ENCODE measurements at places on chromosomes 2 and 18.

DNA sequence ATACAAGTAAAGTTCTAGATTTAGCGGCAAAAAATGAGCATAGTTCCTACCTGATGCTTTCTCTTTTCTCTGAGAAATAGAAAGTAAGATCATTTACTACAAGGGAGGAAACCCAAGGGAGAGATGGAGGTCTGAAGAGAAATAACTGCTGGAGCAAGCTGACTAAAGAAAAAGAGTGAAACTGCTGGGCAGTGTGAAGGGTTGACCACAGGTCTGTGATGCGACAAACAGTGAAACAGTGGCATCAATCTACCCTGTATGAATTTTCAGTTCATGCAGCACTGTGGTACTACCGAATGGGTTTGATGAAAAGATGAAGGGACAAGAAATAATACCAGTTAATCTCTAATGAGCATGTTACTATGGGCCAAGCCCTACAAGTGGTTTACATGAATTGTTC is 52.2 kb downstream of the CUL3 start:
- no peak for DNase-seq

- DNase-seq = no peak
These were observed 89.0 kb upstream of the KCTD1 start for GRCh38 chr18:26637324-26637723.

- DNase-seq = peak; percentile 94
These were observed at the start of gene SNRPD1 for GRCh38 chr18:21612125-21613039. Gene SNRPD1, plus strand, starts transcription at chr18:21612314. Its CDS starts 116 bp downstream, at chr18:21612430.

DNA sequence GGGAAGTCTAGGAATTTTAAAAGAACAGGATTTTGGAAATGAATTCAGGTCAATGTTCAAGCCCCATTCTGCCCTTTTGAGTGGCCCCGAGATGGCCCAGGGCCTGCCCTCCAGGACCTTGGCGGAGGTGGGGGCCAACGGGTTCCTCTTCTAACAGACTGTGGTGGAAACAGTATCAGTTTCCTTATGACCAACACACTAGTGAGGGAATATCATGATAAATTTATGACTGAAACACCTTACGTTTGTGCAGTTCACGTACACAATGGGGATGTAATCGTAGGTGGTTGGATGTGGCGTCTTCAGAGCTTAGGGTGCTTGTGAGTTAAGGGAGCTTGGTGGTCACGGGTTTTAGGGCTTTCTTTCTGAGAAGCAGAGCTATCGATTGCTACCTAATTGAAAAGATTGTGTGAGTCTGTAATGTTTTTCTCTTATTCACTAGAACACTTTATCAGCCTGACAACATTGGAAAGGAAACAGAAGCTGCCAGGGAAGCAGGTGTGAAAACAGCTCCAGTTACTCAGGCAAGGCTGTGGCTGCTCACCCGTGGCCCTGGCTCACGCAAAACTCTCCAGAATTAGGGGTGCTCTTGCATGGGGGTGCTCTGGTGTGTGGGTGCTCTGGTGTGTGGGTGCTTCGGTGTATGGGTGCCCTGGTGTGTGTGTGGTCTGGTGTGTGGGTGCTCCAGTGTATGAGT is 165.3 kb downstream of the SNTG2 start:
- no peak for DNase-seq

DNA sequence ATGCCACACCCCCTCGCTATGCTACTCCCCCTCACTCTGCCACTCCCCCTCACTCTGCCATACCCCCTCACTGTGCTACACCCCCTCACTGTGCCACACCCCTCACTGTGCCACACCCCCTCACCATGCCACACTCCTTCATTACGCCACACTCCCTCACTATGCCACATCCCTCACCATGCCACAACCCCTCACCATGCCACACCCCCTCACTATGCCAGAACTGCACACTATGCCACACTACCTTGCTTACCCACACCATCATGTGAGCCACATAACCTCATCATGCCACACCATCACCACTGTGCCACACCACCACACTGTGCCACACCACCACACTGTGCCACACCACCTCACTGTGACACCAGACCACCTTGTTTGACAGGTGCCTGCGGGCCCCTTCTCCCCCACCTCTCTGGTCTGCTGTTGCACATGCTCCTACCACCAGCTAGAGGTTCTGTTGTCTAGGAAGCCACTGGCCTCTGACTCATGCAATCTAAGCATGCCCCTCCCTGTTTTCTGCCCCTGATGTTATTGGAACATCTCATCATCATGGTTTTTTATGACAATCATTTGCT is 22.0 kb downstream of the MARCHF4 start:
- peak; percentile 8 for DNase-seq

DNA sequence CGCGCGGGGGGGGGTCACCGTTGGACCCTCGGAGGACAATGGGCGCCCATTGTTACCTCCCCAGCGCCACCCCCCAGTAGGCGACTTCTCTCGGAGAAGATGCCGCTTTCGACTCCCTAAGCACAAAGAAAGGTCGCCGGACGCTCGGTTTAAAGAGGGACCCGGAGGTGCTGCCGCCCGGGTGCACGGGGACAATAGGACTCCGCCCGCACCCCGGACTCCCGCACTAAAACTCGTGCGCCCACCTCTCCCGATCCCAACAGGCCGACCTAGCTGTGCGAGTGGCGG is 318 bp upstream of the CDC42EP3 start:
- DNase-seq = peak; percentile 83

- no peak for DNase-seq
These were observed 52.7 kb downstream of the SMAD4 start for GRCh38 chr18:51082571-51083267.

DNA sequence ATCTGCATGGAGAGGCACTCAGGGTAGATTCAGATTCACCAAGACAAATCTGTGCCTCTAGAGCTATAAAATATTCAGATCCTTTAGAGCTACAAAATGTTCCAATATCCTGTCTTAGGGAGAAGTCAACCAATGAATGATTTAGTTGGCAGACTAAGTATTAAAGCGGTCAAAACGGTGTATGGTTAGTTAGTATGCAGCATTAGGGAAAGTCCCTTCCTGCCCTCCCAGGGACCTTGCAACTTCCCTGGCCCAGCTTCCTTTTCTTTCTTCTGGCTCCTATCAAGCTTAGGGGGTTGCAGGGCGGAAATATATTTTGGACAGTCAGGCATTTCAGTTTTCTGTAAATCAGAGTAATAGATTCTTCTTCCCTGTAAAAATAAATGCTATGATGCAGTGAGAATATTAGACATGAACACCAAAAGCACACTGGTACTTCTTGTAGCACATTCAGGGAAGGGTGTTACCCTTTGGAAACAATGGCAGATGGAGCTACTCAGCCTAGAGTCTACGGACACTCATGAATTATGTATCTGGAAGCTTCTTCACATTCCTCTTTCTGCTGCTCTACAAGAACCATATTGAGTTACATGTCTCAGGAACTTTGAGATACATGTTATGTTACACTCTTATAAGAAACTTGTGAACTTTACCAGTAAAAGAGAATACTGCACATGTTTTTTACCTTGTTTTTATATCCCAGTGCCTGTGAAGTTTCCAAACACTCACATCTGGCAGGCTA is 45.7 kb downstream of the CCDC93 start:
- no peak for DNase-seq

DNA sequence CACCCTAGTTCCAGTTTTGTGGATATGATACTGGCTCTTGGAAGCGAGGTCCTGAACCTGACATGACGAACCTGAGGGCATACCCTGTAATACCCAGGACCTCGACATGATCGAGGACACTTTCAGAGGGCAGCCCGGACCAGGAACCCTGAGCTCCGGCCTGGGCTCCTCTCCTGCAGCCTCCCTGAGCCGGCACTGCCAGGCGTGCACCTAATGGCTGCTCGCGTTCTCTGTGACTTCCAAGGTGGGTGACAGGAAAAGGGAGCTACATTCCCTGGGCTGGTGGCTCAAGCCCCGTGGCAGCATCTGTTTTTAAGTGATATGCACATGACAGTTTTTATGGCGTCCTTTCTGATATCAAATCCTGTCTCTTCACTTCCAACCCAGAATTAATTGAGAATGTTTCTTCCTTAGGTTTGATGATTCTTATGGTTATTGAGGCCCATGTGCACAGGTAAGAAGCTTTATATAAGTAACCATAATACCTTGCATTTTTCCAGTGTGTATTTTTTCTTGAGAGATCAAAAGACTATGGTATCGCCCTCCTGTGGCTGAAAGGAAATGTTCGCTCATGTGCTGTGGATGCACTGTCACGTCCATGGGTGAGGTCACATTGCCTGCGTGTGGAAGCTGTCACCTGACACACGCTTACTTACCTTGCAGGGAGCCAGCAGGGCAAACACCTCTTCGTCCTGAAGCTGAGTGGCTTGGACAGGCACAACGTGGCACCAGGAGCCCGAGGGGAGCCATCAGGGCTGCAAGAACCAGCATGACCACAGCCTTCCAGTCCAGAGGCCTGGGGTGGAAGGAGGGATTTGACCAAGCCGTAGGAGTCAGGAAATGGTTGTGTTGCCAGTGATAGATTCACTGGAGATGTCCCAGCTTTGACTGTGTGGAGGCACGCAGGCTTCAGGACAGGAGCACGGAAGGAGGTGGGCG is 367.4 kb upstream of the MYT1L start:
- peak; percentile 16 for DNase-seq

GRCh38 chr2:219695145-219695709 is 67.8 kb downstream of the SLC4A3 start:
- DNase-seq = peak; percentile 4

DNA sequence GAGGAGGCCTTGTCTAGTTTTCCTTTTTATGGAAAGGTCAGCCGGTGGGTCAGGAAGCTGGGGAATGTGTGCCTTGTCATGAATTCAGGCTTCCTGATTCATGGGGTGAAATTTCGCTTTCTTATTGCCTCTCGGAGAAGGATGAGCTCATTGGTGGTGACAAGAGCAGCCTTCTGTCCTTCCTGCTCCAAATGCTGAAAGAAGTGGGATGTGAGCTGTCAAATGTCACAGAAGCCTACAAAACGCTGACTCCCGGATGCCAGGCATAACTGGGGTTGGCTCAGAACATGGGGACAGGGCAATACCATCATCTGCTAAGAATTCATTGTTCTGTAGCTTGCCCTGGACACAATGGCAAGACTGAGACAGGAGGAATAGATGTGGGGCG is 55.8 kb upstream of the FAM136A start:
- no peak for DNase-seq

- no peak for DNase-seq
These were observed 14.7 kb upstream of the METAP1D start for GRCh38 chr2:171985076-171985475.

GRCh38 chr2:36487947-36488346 is 110.0 kb downstream of the FEZ2 start:
- DNase-seq = no peak

DNA sequence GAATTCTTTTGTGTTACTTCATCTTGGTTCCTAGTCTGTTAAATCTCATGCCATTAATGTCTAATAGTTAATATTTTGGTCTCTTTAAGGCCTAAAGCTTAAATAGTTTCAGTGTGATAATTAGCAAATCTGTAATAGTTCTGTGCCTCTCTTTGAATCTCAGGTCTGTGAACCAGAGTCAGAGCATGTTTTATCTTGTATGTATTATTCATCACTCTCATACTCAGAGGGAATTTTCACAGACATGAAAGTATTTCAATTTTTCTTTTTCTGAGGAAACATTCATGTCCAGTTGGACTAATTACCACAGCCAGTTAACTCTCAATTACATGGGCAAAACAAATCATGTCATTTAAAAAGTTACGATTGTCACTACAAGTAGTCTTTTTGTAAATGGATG is 931.9 kb upstream of the SLC39A10 start:
- DNase-seq = no peak

DNA sequence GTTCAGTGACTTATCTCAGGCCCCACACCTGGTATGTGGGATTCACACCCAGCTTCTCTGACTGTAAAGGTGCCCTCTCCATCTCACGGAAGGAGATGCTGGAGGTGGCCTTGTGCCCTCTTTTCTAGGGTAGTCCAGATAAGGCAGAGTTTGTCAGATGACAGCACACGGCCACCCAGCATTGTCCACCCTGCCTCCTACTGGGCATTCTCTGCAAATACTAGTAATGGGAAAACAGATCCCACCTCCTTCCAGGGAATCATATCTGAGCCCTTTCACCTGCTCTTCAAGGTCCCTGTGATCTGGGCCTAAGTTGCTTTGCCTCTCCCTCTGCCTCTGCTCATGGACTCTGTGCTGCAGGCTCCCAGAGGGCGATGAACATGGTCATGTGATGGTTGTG is 214.7 kb downstream of the CLIP4 start:
- no peak for DNase-seq

GRCh38 chr2:199966405-199966804 is 11.0 kb downstream of the MAIP1 start:
- no peak for DNase-seq

DNA sequence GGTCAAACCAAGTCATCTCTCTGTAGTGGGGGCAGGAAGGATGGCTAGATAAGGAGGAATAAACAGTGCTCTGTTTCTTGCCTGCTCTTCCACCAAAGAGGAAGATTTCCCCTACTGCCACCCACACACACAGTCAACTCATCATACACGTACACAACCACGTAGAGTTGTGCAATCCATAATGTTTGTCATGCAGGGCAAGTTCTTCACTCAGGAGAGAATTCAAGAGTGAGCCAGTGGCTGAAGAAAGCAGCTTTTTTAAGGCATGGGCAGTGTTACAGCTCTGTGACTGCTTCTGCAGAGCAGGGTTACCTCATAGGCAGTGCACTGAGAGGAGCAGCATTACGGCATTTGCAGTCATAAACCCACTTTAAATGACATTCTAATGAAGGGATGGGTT is 283.0 kb downstream of the RND3 start:
- no peak for DNase-seq

GRCh38 chr18:42048158-42048557 is 93.1 kb downstream of the PIK3C3 start:
- no peak for DNase-seq
